RCC 7860 (cell line): ENCODE measurements at places on chromosomes 7 and 10.

- no peak for DNase-seq
These were observed 438 bp downstream of the ARID5B start for GRCh38 chr10:61901829-61902444.

GRCh38 chr7:137454767-137455166 lies 111.2 kb upstream of the PTN start:
- DNase-seq = no peak

DNA sequence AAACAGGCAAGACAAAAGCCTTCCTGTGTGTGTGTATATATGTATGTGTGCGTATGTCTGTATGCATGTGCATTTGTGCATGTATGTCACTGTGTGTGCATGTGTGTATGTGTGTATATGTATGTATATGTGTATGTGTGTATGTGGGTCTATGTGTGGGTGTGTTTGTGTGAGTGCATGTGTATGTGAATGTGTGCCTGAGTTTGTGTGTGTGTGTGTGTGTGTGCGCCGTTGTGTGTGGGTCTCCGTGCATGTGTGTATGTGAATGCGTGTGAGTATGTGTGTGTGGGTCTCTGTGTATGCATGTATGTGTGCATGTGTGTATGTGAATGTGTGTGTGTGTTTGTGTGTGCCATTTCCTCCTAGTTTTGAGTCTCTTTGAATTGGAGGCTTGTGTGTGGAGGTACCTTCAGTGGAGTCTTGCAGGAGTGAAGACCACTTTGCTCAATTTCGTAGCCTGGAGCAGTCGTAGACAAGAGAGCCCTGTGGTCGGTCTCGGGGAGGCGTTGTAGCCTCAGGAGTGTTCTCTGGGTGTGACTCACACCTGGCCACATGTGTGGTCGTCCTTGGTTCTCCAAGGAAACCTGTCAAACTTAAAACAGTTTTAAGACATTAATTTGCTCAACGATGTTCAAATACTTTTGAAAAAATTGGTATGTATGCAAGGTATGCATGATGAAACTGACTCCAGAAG lies 28.1 kb downstream of the INPP5A start:
- no peak for DNase-seq

- no peak for DNase-seq
These were observed 355.9 kb upstream of the TMEM229A start for GRCh38 chr7:124388751-124389150.

GRCh38 chr7:26815426-26815825 lies 49.0 kb downstream of the SKAP2 start:
- DNase-seq = no peak

- no peak for DNase-seq
These were observed 18.0 kb downstream of the ADAP1 start for GRCh38 chr7:936386-937054.

DNA sequence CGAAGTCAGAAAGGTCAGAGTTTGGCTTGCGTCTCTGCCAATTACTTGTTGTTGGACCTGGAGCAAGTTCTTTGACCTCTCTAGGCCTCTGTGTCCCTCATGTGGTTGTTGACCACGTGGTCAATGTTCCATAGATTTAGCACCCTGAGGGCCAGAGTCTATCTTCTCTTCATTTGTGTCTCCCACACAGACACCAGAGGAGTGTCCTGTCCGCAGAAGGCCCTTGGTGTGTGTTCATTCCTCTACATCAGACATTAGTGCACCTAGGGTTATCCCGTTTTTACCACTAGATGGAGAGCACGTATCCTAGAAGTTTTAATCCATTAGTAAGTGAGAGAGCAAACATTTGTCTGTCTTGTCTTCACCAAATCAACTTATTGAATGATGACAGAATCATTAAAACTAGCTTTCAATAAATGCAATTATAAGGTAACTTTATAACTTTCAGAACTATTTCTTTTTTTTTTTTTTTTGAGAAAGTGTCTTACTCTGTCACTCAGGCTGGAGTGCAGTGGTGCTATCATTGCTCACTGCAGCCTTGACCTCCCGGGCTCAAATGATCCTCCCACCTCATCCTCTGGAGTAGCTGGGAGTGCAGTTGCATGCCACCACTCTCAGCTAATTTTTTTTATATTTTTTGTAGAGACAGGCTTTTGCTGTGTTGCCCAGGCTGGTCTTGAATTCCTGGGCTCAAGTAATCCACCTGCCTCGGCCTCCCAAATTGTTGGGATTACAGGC lies 122.5 kb upstream of the ANKRD1 start:
- DNase-seq = peak; percentile 42

GRCh38 chr7:36207451-36208291 lies 54.6 kb downstream of the EEPD1 start:
- peak; percentile 79 for DNase-seq

GRCh38 chr10:22319547-22319979 lies 1.3 kb upstream of the BMI1 start:
- DNase-seq = no peak

DNA sequence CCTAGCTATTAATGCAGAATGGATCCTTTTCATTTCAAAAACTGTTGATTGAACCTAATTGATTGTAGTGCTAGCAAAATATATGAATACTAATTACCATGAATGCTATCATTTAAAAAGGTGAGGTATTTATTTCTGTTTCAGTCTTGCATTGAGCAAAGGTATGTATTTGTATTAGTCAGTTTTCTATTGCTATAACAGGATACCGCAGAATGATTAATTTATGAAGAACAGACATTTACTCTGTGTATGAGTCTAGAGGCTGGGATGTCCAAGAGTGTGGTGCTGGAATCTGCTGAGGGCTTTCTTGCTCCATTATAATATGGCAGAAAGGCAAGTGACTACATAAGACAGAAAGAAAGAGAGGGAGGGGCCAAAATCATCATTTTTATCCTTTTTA lies 199.2 kb downstream of the KIF20B start:
- no peak for DNase-seq

DNA sequence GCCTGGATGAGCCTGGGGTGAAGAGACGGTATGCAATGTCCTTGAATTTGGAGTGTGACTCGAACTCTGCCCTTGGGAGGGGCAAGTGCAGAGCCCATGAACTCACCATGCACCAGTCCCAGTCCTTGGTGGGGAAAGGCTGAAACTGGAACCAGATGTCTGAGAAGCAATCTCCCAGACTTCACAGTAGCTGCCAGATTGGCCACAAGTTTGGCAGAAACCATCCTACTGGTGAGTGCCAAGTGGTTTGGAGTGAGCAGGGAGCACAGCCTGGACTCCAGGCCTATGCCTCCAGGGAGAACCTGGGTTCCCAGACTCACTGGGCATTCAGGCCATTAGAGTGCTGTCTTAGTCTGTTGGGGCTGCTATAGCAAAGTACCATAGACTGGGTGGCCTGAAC lies 99.6 kb upstream of the LYZL1 start:
- no peak for DNase-seq

DNA sequence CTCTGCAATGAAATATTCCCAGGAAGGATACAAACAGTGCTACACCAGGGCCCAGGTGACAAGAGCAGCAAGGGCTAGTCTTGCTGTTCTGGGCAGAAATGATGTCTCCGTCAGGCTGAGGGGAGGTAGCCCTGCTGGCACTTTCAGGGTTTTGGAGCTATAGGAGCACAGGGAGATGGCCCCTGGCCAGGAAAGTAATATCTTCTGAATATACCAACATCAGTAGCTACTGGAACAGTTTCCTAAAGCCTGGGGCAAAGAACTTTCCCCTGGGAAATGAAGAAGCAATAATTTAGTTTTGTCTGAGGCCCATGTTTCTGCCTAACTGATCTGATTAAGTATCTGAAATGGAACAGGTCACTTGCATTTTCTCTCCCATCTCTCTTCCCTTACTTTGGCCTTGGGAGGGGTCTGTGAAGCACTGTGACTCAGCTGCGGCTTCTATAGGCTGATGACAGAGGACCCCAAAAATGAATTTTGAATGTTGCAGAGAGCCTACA lies 489.1 kb upstream of the PODXL start:
- DNase-seq = no peak

- DNase-seq = no peak
These were observed 133.1 kb upstream of the SEMA3C start for GRCh38 chr7:81051811-81052413.

DNA sequence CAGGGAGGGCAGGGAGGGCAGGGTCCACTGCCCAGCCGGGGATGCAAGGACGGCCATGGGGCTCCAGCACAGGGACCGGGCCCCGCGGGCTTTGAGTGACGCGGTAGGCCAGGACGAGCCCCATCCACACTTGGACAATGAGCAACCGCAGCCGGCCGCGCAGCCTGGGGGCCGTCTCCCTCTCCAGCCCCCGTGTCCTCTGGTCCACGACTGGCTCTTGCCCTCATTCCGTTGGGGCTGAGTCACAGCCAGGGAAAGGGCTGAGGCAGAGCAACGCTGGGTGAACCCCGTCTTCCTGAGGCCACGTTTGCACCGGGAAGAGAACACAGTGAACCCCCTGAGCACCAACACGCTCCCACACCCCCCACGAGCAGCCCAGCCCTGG lies 23.7 kb downstream of the SHH start:
- no peak for DNase-seq

DNA sequence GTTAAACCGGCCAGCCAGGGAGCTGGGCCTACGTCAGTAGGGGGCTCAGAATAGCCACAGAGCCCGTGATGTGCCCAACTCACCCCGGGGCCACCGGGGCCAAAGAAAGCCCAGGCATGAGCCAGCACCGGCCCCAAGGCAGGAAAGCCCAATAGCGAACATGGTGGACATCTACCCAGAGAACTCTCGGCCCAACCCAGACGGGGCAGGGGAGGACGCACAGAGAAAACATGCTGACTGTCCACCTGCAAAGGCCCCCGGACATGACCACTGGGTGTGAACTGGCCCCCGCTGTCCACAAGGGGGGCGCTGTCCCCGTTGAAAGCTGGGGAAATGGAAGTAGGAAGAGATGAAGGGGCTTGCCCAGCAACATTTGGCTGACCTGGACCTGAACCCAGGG lies 169.2 kb downstream of the PRKAG2 start:
- no peak for DNase-seq

GRCh38 chr10:52949899-52950298 lies 177.3 kb upstream of the MBL2 start:
- no peak for DNase-seq

- no peak for DNase-seq
These were observed 21.5 kb upstream of the GGCT start for GRCh38 chr7:30526163-30526562.

GRCh38 chr7:116030651-116031276 lies at the start of gene TFEC:
TSS of gene TFEC (minus strand) at chr7:116030763. CDS start at chr7:115984441, 46,322 bp downstream.
- DNase-seq = peak; percentile 27

- DNase-seq = no peak
These were observed at the start of gene COL1A2 for GRCh38 chr7:94394437-94395140. TSS of gene COL1A2 (plus strand) at chr7:94394895. CDS start at chr7:94395032, 137 bp downstream.

- no peak for DNase-seq
These were observed 29.4 kb upstream of the RET start for GRCh38 chr10:43047288-43047970.

DNA sequence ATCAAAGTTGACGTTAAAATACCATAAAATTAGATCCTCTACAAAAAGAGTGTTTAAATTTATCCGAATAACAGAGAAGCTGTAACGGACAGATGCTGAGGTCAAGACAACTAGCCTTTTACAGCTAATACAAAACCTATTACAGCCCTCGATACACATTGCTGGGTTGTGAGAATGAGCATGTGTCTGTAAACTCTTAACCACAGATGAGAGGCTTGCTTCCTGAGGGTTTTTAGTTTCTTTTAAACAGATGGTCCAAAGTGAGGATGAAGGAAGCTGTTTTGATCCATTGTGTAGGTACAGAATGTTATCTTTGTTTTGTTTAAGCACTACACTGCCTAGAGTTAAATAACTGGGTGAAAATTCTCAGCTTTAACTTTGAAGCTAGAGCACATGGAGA lies 578.2 kb downstream of the PARD3 start:
- no peak for DNase-seq

DNA sequence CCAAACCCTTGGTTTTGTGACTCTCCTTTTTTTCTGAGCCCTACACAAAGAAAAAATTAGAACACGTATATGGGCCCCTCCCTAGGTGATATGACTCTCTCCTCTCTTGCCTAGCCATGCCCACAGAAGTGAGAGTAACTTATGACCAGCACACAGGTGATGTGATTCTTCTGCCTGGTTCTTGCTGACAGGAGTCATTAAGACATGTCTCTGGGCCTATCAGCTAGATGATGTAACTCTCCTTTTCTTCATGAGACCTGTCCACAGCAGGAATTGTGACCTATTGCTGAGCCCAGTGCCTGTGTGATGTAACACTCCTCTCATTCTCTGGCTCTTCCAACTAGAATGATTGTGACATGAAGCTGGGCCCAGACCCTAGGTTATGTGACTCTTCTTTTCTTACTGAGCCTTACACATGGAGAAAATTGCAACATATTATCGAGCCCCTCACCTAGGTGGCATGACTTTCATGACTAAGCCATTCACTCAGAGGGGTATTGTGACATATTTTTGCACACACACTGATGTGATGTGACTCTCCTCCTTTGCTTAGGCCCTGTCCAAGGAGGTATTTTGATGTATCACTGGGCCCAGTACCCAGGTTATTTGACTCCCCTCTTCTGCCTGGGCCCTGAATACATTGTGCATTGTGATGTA lies 31.4 kb upstream of the ZNF107 start:
- no peak for DNase-seq

GRCh38 chr10:6819301-6819700 lies 239.2 kb upstream of the PRKCQ start:
- DNase-seq = no peak

DNA sequence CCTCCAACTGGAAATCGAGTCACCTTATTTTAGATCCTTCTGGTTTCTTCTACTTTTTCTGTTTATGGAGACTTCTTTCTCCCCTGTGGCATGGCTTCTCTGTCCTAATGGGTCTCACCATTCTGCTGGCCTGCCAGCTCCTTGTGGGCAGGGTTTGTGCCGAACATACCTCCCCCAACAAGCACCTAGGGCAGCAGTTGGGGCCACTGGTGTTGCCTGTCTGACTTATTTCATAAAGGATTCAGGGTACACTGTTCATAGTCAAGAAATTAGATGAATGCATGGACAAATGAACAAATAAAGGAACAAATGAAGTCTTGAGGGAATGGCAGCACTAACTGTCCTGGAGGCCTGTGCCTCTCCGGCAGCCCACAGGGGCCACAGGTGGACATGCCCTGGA lies 55.6 kb upstream of the DOCK1 start:
- DNase-seq = no peak

GRCh38 chr7:46109437-46109836 lies 188.4 kb upstream of the IGFBP3 start:
- no peak for DNase-seq

DNA sequence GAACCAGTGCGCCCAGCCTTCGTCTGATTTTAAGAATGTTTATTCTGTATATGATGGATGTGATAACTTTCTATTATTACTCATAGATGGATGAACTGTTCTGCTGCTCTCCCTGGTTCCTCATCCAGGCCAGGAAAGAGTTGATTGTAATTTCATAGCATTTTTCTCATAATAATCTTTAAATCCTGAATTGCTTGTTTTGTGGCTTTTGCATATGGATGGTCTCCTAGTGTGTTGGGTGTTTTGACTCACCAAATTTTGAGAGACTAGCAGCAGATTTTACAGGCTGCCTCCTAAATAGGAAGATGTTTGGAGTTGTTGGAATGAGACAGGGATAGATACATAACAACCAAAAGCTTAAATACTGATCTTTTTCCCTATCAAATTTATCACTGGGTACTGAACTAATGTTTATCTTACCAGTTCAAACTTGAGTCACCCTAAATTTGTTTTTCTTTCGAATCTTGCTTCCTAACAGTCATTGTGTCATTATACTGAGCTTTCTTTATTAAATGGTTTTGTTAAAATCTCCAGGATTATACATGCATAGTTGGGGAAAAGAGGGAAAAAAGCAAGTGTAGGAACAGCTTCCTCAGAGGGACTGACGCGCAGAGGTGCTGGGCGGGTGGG lies 106.0 kb upstream of the GATA3 start:
- no peak for DNase-seq

- no peak for DNase-seq
These were observed 91.2 kb upstream of the RET start for GRCh38 chr10:42985436-42986316.
